ENCODE measurements at places on chromosomes 5 and 9.

DNA sequence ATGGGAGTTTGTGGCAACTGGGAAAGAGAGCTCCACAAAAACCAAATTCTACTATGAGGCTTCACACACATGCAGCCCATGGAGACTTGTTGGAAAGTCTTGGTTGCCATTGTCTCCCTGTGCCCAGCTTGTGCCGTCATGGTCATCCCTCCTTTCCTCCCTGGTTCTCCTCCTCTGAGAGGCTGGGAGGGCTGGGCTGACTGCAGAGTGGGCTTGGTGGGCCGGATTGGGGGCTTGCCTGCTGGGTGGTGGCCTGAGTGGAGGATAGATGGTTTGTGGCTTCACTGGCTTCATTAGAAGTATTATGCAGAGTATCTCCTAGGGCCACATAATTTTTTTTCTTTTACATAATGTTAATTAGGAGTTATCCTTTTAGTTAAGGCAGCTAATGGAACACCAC is 52.3 kb upstream of the IRX2 start:
- ATAC-seq, result no peak

DNA sequence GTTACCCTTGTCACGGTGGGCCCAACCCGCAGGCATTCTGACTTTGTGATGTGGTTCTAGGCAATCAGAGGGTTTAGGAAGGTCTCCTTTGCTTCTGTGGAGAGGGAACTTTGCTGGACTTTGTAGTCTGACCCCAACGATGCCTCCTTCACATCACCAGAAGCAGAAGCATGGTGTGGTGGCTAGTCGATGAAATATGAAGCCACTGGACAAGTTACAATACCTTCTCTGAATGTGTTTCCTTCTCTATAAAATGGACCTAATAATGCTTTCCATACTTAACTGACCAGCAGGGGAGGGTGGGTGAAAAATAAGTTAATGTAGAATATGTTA is 607 bp downstream of the SPEF2 start:
- no peak for ATAC-seq

GRCh38 chr5:18068826-18069225 is 434.6 kb downstream of the TAF11L14 start:
- no peak for ATAC-seq

DNA sequence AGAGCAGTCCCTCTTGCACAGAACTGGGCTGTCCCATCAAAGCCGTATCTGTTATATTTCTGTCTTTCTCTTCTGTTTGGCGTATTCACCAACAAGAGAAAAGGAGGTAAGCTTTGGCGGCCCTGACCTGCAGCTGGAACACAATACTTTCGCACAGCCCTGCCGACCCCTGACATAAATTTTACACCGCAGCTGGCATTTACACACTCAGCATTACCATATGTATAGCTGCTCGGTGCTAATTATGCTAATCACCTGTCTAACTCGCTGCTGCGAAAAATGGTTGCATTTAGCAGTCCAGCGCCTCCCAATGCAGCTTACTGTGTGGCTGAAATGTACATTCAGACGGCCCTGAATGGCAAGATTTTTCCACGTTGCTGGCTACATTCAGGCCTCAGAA is 20.8 kb downstream of the PTCH1 start:
- no peak for ATAC-seq

- no peak for ATAC-seq
Observed at GRCh38 chr9:90724112-90724511, 77.5 kb upstream of the SYK start.

DNA sequence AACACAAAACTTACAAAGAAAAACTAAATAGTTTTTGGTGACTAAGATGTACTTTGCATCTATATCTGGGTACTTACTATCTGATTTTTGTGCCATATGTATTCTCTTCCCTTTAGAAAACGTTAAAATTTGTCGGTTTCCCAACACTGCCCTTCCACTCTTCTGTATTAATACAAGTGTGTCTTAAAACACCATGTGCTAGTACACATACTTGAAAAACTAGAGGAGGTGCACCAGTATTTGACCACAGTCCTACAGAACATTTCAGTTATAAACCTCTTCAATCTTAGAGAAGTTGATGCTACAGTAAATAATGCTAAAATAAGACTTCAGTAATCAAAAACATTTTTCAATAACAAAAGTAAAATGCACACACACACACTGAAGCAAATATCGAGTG is 251.2 kb downstream of the EFNA5 start:
- ATAC-seq, result no peak

- no peak for ATAC-seq
Observed at GRCh38 chr9:122075135-122076030, 17.7 kb downstream of the TTLL11 start.

DNA sequence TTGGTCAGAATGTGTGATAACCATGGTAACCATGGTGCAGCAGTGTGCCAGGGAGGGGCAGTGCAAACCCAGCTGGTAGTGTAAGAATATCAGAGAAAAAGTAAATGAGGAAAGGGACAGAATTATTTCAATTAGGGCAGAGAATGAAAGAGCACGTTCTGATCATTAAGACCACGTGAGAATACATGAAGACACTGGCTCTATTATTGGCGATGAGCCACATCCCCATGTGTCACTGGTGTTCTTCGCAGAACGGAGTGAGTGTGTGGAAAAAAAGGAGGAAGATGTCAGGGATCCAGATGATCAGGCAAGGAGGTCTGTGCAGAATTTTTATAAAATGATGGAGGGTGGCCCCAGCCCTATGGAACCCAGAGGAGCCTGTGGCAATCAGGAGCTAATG is 315.5 kb downstream of the SEMA5A start:
- no peak for ATAC-seq

GRCh38 chr9:2800394-2801179 is 43.3 kb downstream of the PUM3 start:
- no peak for ATAC-seq

DNA sequence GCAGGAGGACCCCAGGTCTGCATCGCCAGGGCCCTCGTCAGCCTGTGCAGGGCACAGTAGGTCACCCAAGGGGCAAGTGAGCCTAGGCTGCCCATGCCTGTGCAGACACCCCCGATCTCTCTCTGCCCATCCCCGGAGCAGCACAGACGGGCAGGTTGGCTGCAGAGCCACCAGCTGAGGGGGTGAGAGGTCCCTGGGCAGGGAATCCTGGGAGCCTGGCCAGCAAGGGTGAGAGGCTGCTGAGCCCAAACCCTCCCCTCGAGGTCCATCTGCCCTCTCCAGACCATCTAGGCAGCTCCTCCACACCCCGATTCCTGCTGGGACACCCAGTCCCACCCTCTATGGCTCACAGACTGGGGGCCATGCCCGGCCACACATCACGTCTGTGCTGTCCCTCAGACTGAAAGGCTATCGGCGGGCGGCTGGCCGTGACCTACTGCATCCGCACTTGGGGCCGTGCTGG is 2.8 kb upstream of the DPP7 start:
- no peak for ATAC-seq

GRCh38 chr5:160390787-160391696 is 8.8 kb downstream of the FAM200C start:
- no peak for ATAC-seq

- no peak for ATAC-seq
Observed at GRCh38 chr5:14569948-14570691, 11.5 kb upstream of the OTULINL start.
